RPMI8226 (cell line): ENCODE measurements at places on chromosomes 16 and 17.

- no peak for DNase-seq
Measured at GRCh38 chr16:22282254-22282892, 14.8 kb upstream of the POLR3E start.

- no peak for DNase-seq
Measured at GRCh38 chr16:1978476-1979120, 2.7 kb downstream of the NOXO1 start.

GRCh38 chr16:49581630-49582298 is 208.2 kb downstream of the C16orf78 start:
- no peak for DNase-seq

- DNase-seq, result peak; percentile 71
Measured at GRCh38 chr17:7912927-7913524, 3.1 kb downstream of the RNF227 start.

- no peak for DNase-seq
Measured at GRCh38 chr16:9124444-9124843, 33.0 kb downstream of the HAPSTR1 start.

DNA sequence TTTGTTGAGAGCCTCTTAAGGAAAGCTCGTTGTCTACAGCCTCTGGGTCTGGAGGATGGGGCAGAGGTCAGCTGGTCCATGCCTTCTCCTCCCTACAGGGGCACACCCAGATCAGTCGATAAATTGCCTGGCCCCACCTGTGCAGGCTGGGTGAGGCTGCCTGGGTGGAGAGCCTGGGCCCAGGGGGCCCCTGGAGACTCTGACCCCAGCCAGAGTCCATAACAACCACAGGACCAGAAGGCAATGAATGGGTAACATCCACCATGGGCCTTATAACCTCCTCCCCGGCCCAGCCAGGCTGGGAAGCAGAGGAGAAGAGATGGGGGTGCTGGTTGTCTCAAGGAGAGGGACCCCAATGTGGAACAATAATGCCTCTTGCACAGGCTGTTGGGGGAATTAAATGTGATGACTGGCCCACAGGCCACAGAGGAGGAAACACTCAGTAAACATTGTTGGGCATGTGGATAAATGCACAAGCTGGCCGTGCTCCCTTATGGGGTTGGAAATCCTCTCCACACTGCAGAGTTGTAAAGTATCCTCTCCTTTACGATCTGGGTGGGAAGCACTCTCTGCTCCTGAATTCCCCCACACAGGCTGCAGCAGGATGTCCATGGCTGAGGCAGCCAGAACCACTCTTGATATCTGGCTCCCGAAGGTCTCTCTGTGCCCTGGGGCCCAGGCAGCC is 56.7 kb upstream of the TOB1 start:
- no peak for DNase-seq

GRCh38 chr16:27235938-27236245 is 32.6 kb downstream of the KDM8 start:
- no peak for DNase-seq

DNA sequence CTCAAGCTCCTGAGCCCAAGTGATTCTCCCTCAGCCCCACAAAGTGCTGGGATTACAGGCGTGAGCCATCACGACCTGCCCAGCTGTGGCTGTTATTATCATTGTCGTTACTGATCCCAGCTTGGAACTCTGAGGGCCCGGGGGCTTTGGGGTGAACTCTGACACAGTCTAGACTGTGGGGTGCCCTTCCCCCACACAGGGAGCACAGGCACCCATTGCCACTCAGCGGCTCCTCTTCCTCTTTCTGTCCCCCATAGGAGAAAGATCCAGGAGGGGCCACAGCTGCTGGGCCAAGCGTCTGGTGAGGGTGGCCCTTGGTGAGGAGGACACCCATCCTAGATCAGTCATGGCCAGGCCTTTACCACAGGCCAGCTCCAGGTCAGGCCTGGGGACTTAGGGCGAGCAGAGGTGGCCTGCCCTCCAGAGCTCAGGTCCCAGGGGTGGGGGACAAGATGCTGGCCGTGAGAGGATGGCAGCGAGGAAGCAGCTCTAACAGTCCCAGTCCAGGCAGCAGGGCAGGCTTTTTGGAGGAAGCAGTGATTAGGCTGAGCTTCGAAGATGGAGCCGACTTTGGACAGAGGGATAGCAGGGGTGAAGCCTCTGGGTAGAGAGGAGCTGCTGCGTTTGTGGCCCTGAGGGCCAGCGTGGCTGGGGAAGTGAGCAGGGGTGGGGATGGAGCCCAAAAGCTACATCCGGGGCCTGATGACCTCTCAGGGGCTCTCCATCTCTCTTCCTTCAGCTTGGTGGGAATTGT is 24.7 kb downstream of the TMEM235 start:
- DNase-seq, result no peak

DNA sequence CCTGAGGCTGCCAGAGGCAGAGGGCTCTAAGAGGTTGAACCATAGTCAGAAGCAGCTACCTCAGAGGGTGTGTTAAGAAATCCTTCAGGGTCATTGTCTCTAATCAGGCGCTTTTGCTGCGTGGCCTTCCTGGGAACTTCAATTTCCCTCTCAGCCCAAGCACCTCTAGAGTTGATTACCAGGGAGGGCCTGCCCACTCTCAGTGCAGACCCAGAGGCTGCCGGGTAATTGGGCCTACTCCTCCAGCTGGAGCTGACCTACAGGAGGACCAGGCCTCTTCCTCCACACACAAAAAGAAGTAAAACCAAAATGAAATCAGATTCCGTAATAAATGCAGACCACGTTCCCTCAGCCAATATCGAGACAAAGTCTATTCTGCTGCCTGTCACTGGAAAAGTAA is 305.0 kb upstream of the CCL2 start:
- DNase-seq, result no peak

- no peak for DNase-seq
Measured at GRCh38 chr17:61366076-61366714, 33.4 kb upstream of the TBX2 start.

GRCh38 chr17:17179371-17179827 is 26.7 kb downstream of the PLD6 start:
- DNase-seq, result no peak

- DNase-seq, result no peak
Measured at GRCh38 chr16:86100205-86101136, 201.5 kb downstream of the IRF8 start.

GRCh38 chr16:31107465-31107867 is 720 bp upstream of the BCKDK start:
- DNase-seq, result peak; percentile 78

DNA sequence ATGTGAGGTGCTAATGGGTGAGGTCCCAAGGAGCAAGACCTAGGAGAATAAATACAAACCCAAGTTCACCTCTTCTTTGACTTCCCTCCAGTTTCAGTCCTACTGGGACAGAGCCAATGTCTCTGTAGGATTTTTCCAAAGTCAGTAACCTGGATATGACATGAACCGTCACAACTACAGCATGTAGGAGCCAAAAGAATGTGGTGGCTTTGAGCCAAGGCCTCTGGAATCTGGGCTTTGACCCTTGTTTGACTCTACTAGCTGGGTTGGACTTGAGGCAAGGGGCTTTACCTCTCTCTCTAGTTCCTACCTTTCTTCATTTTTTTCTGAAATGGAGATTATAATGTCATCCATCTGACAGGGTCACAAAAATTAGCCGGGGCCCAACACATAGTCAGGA is 91.4 kb downstream of the CACNG3 start:
- no peak for DNase-seq

DNA sequence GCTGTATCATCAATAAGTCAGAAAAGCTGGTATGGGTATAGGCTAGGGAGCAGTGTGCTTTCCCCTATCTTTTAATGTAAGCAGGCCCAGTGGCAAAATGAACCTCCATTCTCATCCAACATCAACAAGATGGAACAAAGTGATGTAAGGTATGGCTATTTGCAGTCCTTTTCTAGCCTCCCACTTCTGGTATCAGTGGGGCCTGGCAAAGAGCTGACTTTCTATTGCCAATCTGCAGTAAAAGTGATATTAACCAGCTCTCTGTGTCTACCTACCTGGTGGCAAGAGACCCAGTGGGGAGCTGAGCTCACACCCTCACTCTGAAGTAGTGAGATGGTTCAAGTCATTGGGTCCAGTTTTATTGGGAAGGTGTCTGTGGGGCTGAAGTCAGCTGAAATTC is 1492.6 kb downstream of the CDH11 start:
- DNase-seq, result peak; percentile 5

DNA sequence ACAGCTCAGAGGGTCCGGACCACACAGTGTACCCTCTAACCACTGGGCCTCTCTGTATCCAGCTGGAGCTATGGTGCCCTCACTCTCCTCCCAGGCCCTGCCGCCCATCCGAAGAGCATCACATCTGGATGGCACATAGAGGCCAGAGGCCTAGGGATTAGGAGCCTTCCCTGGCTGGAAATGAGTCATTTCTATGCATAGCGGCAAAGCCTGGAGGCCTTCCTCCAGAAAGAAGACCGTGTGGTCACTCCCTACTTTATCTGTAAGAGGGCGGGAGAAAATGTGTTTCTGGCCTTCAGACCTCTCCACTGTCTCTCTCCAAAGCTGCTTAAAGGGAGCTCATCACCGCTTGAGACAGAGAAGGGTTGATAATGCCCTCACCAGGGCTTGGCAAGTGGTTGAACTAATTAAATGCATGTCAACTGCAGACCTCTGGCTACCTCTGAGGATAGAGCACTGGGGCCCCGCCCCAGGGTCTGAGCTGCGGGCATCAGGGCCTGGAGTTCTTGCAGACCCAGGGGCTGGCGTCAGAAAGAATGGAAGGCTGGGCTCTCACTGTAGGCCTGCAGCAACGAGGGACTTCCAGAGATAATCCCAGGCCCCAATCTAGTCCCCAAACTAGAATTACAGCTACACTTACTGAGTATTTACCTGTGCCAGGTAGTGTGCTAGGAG is 122.2 kb downstream of the IRX5 start:
- no peak for DNase-seq

DNA sequence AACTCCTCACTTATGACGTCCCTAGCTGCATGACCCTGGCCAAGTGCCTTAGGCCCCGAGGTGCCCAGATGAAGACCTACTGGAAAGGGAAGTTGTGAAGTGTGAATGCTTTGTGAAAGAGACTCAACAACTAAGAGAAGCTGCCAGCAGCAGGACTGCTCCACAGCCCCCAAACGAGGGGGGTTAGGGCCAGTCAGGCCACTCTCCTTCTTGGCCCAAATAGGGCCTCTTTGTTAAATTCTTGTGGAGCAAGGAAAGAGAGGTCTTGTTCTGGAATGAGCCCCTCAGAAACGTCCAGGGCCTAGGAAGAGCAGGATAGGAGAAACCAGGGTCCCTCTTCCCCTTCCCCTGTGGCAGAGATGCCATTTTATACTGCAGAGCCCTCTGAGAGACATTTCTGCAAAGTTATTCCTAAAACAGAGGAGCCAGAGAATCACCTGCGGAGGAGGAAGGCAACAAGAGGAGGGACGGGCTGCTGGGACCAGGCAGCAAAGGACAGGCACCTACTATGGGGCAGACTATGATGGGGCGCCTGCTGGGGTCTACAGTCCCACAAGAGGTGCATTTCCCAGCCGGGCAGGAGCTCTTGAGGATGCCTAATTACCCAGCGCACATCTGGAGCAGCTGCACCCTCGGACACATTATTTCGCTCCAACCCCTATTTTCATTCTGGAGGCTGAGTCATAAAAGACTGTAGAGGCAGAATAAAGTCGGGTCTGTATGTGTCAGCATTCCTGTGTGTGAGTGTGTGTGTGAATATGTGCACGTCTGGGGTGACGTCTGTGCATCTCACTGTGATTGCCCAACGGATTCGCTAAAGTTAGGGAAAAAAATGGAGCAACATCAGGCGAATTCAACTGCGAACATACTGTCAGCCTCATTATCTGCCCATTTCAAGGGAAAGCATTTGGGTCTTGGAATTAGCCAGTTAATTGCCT is 11.4 kb upstream of the HOXB9 start:
- no peak for DNase-seq

GRCh38 chr16:29975134-29975538 is 1.5 kb downstream of the TAOK2 start:
- no peak for DNase-seq

- DNase-seq, result no peak
Measured at GRCh38 chr17:34673995-34674890, 94.9 kb downstream of the TMEM132E start.

DNA sequence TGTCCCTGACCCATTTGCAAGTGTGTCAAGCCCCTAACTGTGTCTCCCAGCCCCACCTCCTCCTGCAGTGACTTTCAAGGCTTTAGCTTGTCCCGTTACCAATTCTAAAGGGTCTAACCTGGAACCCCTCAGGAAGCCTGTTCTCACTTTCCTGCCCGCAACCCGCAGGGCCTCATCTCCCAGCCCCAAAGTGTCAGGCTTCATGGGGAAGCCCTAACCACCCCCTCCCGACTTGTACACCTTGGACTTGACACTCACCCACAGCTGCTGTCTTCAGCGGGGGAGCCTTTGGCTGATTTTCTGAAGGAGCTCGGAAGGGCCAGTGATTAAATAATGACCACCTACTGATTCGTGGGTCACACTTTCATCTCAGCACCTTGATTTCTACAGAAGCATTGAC is 33.1 kb downstream of the NLRC5 start:
- no peak for DNase-seq

GRCh38 chr17:40612599-40613244 is 34.9 kb downstream of the SMARCE1 start:
- no peak for DNase-seq

DNA sequence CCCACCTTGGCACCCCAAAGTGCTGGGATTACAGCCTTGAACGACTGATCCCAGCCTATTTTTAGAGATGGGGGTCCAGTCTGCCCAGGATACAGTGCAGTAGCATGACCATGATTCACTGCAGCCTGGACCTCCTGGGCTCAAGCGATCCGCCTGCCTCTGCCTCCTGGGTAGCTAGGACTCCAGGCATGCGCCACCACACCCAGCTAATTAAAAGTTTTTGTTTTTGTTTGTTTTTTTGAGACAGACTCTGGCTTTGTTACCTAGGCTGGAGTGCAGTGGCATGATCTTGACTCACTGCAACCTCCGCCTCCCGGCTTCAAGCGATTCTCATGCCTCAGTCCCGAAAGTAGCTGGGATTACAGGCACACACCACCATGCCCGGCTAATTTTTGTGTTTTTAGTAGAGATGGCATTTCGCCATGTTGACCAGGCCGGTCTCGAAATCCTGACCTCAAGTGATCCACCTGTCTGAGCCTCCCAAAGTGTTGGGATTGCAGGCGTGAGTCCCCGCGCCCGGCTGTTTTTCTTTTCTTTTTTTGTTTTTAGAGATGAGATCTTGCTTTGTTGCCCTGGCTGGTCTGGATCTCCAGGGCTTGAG is 2.3 kb upstream of the PAFAH1B1 start:
- DNase-seq, result no peak

DNA sequence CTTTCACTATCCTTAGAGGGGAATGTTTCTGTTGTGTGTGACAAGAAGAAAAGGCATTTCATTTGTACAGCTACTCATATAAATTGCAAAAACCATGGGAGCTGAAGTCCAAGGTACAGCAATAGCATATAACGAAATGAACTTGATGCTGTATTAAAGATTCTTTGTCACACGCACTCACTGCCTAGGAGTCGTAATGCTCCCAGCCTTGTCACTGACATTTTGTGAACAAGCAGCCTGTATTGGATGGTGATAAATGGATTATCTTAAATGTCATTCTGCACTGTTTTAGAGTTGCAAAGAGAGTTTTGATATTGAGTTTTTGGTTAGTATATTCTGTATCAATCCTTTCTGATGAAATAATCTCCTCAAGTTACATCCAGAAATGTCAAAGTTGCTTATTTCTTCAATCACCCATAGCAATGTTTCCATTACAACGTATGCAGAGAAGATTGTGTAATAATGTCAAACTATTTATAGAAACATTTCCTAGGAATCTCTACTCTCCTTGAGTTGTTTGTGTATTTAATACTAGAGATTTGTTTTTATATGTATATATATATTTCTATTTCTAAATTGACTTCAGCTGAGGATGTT is 270.6 kb downstream of the FTO start:
- no peak for DNase-seq

- no peak for DNase-seq
Measured at GRCh38 chr17:9141425-9141753, 120.1 kb downstream of the NTN1 start.

- DNase-seq, result no peak
Measured at GRCh38 chr17:4179071-4179470, 36.1 kb downstream of the CYB5D2 start.
